ENCODE measurements at places on chromosomes 1 and 21. TPM values are rescaled to one million over a fixed set of nuclear protein-coding genes. Genes with fewer than 3 reads are reported as not detected.

- H3K27ac ChIP-seq = no peak overlapping the region
- H3K36me3 ChIP-seq = no peaks in the 10 kb centered on the region
- no peak for DNase-seq
- no peaks in the 10 kb centered on the region for H3K27me3 ChIP-seq
Measured at GRCh38 chr1:64433747-64434146, 36.2 kb upstream of the CACHD1 start.

DNA sequence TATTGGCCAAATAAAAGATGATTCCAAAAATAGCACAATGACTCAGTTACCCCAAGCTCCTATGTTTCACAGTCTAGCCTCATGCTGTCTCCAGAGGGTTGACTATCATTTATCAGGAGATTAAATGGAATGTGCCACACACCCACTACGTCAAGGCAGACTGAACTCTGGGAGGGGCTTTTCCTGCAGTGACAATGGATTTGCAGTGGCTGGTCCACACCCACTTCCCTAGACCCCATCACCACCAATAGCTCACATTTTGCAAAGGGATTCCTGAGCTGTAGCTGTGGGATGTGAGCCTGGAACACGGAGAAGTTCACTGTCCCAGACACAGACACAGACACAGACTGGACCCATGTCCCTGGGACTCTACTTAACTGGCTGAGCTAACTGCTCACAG is 77.1 kb downstream of the HLCS start:
- DNase-seq = no peak
- H3K27me3 ChIP-seq = no peaks in the 10 kb centered on the region
- no peaks in the 10 kb centered on the region for H3K4me1 ChIP-seq
- H3K4me3 ChIP-seq = no peak overlapping the region

The VANGL2 gene
- 1.1 TPM for total RNA-seq

GRCh38 chr1:7553042-7553690 is 217.9 kb upstream of the VAMP3 start:
- no peak for DNase-seq
- H3K4me3 ChIP-seq = no peak overlapping the region
- no peaks in the 10 kb centered on the region for H3K36me3 ChIP-seq
- no peaks in the 10 kb centered on the region for H3K4me1 ChIP-seq

DNA sequence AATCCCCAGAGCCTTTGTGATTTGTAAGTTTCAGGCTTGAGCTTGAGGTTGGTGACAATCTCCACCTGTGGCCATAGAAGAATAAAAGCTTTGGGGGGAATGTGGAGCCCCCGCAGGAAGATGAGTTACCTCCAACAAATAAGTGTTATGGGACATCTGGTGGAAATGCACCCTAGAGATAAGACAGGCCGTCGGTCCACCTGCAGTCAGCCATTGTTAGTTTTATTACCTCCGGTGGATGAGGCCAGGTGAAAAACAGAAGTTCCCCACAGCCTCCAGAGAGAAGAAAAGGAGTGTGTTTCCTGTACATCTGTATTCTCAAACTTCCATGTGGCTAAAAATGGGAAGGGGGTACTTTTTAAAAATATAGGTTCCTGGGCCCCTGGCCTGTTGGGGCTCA is 137.4 kb downstream of the KAZN start:
- DNase-seq = no peak
- H3K27ac ChIP-seq = no peak overlapping the region
- H3K4me3 ChIP-seq = no peak overlapping the region
- peaks cover 14% of the 10 kb centered on the region for H3K4me1 ChIP-seq
- H3K27me3 ChIP-seq = no peaks in the 10 kb centered on the region

The DIRAS3 gene
- total RNA-seq = not detected

DNA sequence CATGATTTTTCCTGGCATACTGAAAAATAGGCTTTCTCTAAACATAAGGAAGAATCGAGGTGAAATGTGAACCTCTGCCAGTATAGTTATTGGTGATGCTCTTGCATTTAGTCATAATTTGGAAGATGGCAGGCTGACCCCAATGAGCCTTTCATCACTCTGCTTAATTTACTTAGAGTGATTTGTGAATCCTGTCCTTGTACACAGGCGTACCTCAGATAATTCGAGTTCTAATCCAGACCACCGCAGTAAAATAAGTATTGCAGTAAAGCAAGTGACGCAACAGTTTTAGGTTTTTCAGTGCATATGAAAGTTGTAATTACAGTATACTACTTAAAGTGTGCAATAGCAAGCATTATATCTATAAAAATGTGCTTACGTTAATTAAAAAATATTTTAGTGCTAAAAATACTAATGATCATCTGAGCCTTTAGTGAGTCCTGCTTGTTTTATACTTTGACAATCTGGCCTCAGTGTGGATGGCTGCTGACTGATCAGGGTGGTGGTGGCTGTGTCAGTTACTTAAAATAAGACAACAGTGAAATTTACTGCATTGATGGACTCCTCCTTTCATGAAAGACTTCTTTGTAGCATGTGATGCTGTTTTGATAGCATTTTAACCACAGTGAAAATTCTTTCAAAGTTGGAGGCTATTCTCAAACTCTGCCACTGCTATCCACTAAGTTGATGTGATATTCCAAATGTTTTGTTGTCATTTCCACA is 1.7 kb downstream of the PKNOX1 start:
- H3K36me3 ChIP-seq = no peaks in the 10 kb centered on the region
- DNase-seq = no peak
- peak overlapping the region; percentile 94 for H3K27ac ChIP-seq
- H3K4me1 ChIP-seq = peaks cover 24% of the 10 kb centered on the region

DNA sequence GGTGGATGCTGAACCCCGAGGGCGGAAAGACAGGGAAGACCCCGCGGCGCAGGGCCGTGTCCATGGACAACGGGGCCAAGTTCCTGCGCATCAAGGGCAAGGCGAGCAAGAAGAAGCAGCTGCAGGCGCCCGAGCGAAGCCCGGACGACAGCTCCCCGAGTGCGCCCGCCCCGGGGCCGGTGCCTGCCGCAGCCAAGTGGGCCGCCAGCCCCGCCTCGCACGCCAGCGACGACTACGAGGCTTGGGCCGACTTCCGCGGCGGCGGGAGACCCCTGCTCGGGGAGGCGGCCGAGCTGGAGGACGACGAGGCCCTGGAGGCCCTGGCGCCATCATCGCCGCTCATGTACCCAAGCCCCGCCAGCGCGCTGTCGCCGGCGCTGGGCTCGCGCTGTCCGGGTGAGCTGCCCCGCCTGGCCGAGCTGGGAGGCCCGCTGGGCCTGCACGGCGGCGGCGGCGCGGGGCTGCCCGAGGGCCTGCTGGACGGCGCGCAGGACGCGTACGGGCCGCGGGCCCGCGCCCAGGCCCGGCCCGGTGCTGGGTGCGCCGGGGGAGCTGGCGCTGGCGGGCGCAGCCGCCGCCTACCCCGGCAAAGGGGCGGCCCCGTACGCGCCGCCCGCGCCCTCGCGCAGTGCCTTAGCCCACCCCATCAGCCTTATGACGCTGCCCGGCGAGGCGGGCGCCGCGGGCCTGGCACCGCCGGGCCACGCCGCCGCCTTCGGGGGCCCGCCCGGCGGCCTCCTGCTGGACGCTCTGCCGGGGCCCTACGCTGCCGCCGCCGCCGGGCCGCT is 20.7 kb downstream of the FOXO6 start:
- H3K36me3 ChIP-seq = no peaks in the 10 kb centered on the region
- peaks cover 23% of the 10 kb centered on the region for H3K27me3 ChIP-seq
- H3K27ac ChIP-seq = no peak overlapping the region
- H3K4me3 ChIP-seq = no peak overlapping the region
- no peaks in the 10 kb centered on the region for H3K4me1 ChIP-seq

DNA sequence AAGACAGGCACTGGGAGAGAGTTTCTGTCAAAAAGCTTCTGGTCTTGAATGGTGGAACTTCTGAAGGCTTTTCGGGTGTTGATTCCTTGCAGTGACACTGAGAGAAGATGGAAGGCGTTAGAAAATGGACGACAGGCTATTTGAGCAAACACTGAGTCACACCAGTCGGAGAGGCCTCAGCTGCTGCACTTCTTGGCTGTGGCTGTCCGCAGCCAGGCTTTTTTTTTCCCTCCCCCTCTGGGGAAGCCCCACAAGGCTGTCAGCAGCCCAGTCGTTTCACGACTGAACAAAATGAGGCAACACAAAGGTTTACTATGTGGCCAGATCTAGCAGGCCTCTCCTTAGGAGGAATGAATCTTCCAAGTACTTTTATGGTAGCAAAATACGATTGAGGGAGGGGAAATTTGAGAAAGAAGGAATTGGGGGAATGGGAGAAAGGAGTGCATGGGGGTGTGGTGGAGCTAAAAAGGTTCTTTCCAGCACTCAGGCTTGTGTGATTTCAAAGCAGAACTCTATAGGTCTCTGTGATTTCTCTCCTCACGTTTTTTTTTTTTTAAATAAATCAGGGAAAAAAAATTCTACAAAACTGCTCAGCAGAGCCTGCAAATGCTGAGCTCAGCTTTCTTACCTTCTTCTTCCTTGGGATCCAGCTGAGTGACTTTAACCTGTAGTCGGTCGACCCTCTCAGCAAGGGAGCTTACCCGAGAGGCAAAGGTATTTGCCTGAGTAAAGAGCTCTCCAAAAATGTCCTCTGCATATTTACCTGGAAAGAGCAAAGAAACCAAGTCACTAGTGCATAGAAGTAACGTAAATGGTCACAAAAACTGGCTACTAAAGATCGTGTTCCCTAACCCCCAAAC is 26.1 kb downstream of the GPR3 start:
- H3K27me3 ChIP-seq = no peaks in the 10 kb centered on the region
- H3K4me1 ChIP-seq = peaks cover 40% of the 10 kb centered on the region
- H3K36me3 ChIP-seq = peaks cover 27% of the 10 kb centered on the region
- no peak for DNase-seq

The CTTNBP2NL gene
- total RNA-seq = 10.7 TPM

DNA sequence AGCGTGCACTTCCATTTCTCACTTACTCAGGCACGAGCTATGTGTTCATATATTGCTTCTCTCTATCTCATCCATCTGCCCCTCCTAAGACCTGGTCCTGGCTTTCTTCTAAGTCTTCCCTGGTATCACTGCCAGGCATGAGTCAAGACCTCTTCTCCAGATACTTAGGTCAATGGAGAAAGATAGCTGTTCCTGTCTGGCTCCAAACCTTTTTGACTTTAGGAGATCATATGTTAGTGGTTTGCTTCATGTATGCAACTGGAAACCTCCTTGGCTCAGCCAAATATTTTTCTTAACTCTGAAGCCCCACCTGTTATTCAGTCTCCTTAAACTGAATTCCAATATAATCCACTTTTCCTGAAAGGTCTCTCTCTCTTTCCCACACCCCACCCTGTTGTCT is 211.6 kb upstream of the PTBP2 start:
- H3K27me3 ChIP-seq = no peaks in the 10 kb centered on the region
- no peaks in the 10 kb centered on the region for H3K4me1 ChIP-seq
- DNase-seq = no peak
- no peak overlapping the region for H3K27ac ChIP-seq

DNA sequence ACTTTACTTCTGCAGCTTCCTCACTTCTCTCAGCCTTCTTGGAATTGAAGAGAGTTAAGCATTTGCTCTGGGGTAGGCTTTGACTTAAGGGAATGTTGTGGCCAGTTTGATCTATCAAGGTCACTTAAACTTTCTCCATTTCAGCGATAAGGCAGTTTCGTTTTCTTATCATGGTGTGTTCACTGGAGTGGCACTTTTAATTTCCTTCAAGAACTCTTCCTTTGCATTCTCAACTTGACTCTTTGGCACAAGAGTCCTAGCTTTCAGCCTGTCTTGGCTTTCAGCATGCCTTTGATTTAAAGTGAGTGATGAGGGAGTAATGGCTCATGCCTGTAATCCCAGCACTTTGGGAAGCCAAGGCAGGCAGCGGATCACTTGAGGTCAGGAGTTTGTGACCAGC is 38.7 kb downstream of the HS2ST1 start:
- no peaks in the 10 kb centered on the region for H3K36me3 ChIP-seq
- no peak for DNase-seq
- H3K4me3 ChIP-seq = no peak overlapping the region
- H3K27ac ChIP-seq = no peak overlapping the region
- no peaks in the 10 kb centered on the region for H3K27me3 ChIP-seq
- no peaks in the 10 kb centered on the region for H3K4me1 ChIP-seq

DNA sequence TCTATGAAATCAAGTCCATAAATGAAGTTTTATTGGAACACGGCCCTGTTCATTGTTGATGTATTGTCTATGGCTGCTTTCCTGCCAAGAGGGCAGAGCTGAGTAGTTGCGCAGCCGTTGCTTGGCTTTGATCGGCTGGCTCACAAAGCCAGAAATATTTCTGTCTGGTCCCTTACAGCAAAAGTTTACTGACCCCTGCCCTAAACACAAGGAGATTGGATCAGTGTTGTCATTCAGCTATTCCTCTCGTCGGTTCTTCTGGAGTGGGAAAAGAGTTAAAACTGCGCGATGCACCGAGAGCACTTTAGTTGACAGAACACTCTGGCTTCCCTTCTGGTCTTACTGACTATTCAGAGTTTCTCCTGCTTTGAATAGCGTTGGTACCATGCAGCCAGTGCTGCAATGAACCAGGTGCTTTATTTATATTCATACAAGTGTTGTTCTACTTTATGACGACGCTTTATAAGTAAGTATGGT is 868 bp downstream of the ZBTB40 start:
- peak overlapping the region; percentile 54 for H3K27ac ChIP-seq
- DNase-seq = peak; percentile 9
- H3K27me3 ChIP-seq = no peaks in the 10 kb centered on the region
- no peaks in the 10 kb centered on the region for H3K36me3 ChIP-seq
- H3K4me3 ChIP-seq = peak overlapping the region; percentile 89
- H3K4me1 ChIP-seq = no peaks in the 10 kb centered on the region

- H3K27me3 ChIP-seq = no peaks in the 10 kb centered on the region
- H3K4me1 ChIP-seq = peaks cover 6% of the 10 kb centered on the region
- H3K27ac ChIP-seq = peak overlapping the region; percentile 85
- H3K36me3 ChIP-seq = peaks cover 5% of the 10 kb centered on the region
- peak overlapping the region; percentile 93 for H3K4me3 ChIP-seq
Measured at GRCh38 chr1:6198646-6199297, 623 bp downstream of the RPL22 start.

DNA sequence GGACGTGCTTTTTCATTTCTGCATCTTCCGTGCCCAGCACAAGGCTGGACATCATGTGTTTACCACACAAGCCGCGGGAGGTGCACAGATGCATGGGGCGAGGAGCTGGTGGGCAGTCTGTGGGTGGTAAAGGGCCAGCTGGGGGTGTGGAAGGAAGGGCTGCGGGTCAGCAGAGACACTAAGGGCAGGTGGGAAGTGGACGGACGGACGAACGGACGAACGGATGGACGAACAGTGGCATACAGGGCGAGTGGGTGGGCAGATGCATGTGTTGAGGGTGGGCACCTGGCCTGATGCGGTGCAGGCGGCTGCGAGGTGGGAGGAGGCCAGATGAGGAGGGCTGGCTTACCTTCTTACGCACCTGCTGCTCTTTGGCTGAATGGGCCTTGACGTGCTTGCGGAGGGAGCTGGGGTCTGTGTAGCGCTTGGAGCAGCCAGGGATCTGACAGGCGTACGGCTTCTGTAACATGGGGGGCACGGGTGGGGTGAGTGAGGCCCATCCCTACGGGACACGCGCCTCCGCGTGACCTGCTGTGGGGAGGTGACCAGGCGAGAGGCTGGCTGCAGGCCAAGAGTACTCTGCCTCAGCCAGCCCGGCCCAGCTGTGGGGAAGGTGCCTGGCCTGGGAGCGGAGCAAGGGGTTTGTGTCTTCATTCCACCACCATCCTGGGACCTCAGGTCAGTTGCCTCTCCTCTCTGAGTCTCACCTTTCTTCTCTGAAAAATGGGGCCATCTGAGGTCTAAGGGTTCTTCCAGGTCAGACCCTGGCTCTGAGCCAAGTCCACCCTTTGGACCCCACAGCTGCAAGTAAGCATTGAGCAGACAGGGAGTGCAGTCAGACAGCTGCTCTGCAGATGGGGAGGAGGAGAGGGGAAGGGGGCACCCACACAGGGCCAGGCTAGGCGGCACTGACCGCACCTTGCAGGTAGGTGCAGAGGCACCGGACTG is 65.5 kb downstream of the DMRTB1 start:
- no peaks in the 10 kb centered on the region for H3K36me3 ChIP-seq
- H3K4me1 ChIP-seq = no peaks in the 10 kb centered on the region
- H3K27me3 ChIP-seq = no peaks in the 10 kb centered on the region
- H3K27ac ChIP-seq = no peak overlapping the region
- no peak overlapping the region for H3K4me3 ChIP-seq
- DNase-seq = no peak

Data from GM12878 (cell line).